Stimulated activated memory B cell treated with anti-CD40 and anti-IgM and Interleukin-4, amounts not matched to agents 10 μg/mL and 1 μg/mL and 100 μg/mL, for 72 hours (primary cell): ENCODE measurements at places on chromosomes 2 and 18.

DNA sequence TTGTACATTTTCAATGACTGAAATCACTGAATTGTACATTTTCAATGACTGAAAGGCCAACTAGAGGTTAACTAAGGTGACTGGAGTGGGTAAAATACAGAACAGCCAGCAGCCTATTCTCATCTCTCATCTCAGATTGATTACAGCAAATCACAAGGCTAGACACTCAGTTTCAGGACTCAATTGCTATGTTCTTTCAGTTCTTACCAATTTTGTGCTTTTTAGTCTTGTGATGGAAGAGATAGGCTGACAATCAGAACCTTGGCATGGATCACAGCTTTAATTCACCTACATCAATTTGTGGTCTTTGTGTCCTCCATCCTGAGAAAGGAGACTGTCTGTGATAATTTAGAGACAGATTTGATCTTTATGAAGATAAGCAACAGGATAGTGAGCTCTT is 124.7 kb downstream of the GULP1 start:
- no peak for ATAC-seq

DNA sequence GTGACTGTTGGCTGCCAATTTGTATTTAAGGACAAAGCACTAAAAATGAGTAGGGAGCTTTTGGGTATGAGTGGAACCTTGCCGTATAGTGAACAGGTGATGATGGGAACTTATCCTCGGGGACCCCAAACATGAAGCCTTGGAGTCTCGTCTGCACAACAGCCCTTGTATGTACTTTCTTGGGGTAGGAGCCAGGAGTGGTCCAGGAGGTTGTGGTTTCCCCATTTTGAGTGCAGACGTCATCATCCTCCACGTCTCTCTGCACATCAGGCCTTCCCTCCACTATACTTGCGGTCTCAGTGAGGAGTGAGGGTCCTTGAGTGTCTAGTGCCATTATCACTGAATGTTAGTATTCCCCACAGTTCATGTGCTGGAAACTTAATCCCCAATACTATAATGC is 101.5 kb upstream of the HS6ST1 start:
- ATAC-seq, result no peak

- ATAC-seq, result no peak
Measured at GRCh38 chr2:207513551-207514257, 16.1 kb upstream of the CREB1 start.

DNA sequence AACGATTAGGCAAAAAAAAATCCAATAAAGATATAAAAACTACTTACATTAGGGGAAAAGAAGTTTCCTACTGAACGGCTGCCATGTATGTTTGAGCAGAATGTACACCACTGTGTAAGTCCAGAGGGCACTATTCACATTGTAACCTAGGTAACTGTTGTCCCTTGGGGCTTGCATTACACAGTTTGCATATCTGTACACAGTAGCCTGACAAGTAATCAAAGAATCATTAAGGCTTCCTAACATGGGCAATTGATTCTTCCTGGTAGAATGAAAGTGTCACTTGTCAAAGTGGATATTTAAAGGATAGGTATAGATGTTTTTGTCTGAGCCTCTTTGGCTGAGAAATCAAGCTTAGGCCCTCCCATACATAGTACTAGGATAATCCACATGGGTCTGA is 39.1 kb downstream of the PLEK start:
- peak; percentile 70 for ATAC-seq

DNA sequence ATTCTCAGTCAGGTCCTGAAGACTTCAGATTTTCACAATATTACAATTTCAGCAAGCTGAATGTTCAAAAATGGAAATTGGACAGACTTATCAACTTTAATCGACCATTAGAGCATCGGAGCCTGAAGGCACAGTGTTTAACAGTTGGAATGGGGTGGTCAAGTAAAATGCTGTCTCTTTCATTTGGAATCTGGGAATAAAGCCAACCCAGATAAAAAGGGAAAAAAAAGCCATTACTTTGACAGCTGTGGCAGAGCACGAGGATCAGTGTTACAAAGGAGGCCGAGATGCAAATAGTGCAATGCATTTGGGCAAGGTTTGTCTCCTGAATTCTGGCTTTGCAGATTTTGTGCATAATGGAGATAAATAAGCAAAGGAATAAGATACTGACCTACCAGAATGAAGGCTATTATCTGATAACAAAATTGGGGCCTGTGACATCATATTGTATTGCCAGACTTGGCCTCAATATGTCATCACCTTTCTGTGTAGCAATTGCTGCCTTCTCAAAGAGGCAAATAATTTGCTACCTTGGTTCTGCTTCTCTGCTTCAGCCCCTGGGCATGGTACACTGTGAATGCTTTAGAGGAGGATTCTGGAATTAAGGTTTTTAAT is 277.5 kb upstream of the KLHL29 start:
- ATAC-seq, result no peak

DNA sequence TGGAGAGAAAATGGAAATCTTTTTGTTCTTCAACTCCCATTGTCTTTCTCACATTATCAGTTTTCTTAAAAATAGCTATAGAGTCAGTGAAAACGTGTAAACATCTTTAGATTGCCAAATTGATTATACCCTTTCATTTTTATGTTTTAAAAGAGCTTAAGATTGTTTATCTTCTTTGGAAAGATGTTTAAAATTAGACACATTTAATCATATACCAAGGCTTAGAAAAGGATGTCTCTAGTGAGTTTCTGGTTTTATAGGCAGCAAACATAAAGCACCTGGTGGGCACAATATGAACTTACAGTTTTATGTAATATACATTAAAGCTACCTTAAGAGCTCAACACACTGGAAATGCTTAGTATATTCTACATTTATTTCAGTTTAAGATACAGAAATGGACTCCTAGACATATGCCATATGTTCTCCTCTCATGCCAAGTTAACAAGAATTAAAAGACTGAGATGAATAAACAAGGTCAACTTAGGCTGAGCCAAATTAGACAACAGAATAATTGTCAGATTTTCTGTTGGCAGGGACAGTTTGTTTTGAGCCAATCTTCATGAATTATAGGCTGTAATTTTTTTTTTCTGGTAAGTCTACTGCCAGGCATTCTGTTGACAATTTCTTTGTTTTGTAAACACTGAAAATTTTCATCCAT is 112.7 kb downstream of the OTX1 start:
- ATAC-seq, result no peak

DNA sequence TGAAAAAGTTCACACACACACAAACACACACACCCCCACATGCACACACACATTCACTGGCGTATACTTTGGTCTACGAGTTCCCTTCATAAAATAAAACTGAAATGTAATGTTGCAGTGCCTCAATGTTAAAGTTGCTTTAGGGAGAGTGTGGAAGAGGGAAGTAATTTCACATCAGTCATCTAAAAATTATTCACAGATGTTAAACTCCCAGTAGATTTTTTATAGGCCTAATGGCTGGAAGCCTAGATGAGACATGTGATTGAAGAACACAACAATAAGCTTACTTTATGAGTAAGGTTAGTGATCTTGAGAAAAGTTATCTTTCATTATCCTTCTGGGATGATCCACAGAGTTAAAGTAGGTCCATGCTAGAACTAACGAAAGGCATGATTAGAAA is 506.7 kb upstream of the CNTNAP5 start:
- ATAC-seq, result no peak

DNA sequence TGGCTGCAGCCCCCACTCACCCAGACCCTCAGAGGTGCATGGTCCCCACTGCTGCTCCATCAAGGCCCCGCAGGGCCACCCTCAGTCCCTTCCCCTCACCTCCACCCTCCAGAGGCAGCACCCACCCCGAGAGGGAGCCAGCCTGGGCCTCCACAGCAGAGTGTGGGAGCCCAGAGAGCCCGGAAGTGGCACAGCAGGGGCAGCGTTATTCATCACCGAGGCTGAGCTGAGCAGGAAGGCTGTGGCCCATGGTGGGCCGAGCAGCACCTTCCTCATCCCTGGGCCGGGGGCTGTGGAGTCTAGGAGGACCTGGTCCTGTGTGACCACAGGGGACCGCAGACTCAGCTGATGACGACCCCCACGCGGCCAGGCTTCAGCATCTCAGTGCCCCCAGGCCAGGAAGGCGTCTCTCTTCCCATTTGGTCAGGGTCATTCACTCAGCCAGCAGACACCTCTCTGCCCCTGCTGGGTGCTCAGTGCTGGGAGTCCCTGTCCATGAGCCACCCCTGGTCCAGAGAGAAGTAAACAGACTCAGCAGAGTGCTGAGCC is 258.1 kb downstream of the ATAD2B start:
- no peak for ATAC-seq

- peak; percentile 18 for ATAC-seq
Measured at GRCh38 chr2:98921062-98921461, 15.0 kb downstream of the CRACDL start.

GRCh38 chr2:140604788-140605187 is 1526.0 kb downstream of the LRP1B start:
- no peak for ATAC-seq

GRCh38 chr2:200456567-200456966 is 53.3 kb downstream of the KCTD18 start:
- no peak for ATAC-seq

DNA sequence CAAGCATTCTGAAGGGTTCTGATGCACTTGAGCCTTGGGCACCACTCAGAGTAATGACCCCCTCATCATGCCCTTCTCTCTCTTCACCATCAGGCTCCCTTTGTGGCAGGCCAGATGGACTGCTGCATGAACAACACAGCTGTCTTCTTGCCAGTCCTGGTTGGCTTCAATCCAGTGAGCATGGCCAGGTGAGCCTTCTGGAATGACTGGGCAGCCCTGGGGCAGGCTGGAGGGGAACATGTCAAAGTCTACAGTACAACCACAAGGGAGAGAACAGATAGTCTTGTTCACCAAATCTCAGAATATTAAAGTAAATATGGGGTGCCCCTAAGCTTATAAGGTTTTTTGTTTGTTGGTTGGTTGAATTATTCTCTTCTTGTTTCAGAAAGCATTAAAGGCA is 4.4 kb downstream of the GCKR start:
- ATAC-seq, result no peak

GRCh38 chr18:38884050-38884449 is 1318.5 kb upstream of the CELF4 start:
- no peak for ATAC-seq

DNA sequence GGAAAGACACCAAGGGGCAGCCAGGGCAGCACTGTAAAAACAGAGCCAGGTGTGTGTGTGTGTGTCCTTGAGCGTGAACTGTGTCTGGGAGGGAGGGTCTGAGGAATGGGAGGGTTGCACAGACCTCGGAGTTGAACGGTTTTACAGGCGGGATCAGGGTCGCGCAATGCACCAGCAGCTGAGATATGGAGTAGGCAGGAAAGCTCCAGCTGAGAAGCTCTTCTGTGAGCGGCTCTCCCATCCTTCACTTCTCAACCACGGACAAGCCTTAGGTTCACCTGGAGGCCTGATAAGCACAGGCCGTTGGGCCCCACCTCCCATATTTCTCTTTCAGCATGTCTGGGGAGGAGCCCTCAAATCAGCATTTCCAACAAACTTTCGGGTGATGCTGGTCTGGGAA is 12.1 kb downstream of the SERTAD2 start:
- no peak for ATAC-seq

- ATAC-seq, result no peak
Measured at GRCh38 chr18:74832381-74832780, 234.7 kb downstream of the ZNF407 start.

DNA sequence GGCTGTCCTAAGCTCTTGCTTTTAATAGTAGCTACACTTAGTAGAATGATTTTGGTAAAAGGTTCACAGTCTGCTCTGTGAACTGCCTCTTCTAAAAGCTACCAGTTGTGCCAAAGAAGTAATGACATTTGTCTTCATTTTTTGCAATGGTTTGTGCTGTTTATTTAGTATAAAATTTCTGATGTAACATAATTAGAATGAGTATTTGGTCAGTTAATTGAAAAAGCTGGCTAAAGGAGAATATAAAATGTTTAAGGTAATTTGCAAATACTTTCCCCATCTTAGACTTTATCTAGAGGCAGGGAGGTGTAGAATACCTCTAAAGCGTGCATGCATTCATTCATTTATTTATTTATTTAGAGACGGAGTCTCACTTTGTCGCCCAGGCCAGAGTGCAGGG is 71.3 kb downstream of the PHLPP1 start:
- no peak for ATAC-seq

DNA sequence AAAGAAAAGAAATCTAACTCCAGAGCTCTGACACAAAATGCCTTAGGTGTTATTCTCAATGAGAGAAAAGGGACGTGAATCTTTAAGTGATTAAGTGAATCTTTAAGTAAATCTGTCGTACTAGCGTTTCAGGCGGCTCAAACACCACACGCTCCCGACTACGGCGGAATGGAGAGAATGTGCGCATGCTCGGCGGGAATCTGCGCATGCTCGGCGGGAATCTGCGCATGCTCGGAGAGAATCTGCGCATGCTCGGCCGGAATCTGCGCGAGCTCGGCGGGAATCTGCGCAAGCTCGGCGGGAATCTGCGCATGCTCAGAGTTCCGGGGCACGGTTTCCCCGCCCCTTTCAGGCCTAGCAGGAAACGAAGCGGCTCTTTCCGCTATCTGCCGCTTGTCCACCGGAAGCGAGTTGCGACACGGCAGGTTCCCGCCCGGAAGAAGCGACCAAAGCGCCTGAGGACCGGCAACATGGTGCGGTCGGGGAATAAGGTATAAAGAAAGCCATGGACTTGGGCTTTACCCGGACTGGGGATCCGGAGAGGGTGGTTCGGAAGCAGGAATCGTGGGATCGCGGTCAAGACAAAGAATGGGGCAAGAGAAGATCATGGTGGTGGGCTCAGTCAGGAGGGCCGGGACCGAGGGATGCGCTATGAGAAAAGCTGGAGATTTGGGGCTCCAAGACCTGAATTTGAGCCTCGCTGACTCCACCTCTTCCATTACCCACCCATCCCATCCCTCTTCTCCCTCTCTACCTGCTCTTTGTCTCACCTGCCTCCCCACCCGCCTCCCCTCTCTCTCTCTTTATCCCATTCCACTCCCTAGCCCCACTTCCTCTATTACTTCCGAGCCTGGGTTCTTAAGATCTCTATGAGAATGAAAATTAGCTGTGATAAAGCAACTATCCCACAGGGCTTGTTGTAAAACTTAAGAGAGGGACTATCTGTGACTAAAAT is at the start of gene XRCC5:
Gene XRCC5 (plus strand): TSS at position 382 of the 955 bp plus-strand sequence. CDS start 89 bp downstream, at position 471.
- peak; percentile 92 for ATAC-seq

DNA sequence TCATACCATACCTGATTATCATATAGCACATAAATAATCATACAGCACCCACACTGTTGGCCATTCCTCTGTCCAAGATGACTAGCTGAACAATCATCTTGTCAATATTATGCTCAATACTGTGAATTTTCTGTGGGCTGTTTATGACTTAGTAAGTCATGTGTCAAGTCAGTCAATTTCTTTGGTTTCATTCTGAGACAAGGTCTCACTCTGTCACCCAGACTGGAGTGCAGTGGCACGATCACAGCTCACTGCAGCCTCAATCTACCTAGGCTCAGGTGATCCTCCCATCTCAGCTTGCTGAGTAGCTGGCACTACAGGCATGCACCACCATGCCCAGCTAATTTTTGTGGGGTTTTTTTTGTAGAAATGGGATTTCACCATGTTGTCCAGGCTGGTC is 5.7 kb downstream of the MCM6 start:
- ATAC-seq, result peak; percentile 52

GRCh38 chr2:227815066-227815465 is 1.4 kb downstream of the CCL20 start:
- no peak for ATAC-seq

- ATAC-seq, result no peak
Measured at GRCh38 chr2:109217362-109218086, 88.5 kb downstream of the SH3RF3 start.

- ATAC-seq, result no peak
Measured at GRCh38 chr18:76553715-76554546, 58.9 kb upstream of the ZNF516 start.
